ENCODE measurements at places on chromosomes 12 and 14.

DNA sequence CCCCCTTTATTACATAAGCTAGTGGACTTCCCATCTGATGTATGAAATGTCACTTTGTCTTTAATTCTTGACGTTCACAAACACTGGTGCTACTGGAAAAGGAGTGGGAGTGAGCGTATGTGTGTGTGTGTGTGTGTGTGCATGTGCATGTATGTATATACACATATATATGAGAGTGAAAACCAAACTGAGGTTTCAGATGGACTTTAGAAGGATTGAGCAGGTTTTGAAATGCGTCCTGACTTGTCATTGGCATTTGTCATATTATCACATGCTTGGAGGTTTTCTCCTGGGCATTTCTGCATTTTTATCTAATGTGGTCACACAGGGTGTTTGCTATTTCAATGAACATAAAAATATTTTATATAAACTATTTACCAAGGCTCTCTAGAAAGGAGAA is 1085.9 kb downstream of the BCL11B start:
- DNase-seq: no peak

DNA sequence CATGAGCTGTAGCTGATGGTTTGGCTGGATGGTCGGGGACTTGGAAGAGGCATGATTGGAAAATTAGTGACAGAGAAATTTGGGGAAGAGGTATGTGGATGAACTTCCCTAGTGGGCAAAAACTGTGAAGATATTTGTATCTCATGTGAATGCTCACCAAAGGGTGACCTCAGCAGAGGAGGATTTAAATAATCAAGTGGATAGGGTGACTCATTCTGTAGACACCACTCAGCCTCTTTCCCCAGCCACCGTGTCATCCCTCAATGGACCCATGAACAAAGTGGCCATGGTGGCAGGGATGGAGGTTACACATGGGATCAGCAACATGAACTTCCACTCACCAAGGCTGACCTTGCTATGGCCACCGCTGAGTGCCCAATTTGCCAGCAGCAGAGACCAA is 60.8 kb upstream of the KRAS start:
- DNase-seq: no peak

- DNase-seq: no peak
Measured at GRCh38 chr12:96416033-96416799, 16.0 kb upstream of the CDK17 start.

- peak; percentile 59 for DNase-seq
Measured at GRCh38 chr12:3551386-3551785, 60.4 kb downstream of the PRMT8 start.

DNA sequence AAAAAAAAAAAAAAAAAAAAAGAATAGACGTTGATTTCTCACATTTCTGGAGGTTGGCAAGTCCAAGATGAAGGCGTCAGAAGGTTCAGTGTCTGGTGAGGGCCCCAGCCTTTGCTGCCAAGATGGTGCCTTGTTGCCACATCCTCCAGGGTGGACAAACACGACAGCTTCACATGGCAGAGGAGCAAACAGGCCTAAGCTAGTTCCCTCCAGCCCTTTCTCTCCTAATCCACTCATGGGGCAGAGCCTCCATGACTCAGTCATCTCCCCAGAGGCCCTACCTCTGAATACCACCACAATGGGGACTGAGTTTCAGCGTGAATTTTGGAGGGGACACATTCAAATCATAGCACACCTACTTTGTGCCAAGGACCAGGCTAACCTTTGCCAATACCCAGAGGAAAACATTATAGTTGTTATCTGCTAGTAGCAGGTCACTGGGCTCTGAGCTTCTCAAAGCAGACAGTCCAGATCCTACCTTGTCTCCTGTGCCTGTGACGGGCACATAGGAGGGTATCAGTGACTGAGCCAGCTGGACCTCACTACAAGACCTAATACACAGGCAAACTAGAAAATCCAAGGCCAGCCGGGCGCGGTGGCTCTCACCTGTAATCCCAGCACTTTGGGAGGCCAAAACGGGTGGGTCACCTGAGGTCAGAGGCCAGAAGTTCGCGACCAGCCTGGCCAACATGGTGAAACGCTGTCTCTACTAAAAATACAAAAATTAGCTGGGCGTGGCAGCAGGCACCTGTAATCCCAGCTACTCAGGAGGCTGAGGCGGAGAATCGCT is 10.5 kb upstream of the BCL11B start:
- DNase-seq: no peak

- DNase-seq: no peak
Measured at GRCh38 chr12:29163146-29163545, 14.1 kb downstream of the FAR2 start.

- DNase-seq: no peak
Measured at GRCh38 chr12:69008520-69008919, 75.5 kb upstream of the CPM start.

- no peak for DNase-seq
Measured at GRCh38 chr12:92844151-92844763, 84.8 kb downstream of the EEA1 start.

DNA sequence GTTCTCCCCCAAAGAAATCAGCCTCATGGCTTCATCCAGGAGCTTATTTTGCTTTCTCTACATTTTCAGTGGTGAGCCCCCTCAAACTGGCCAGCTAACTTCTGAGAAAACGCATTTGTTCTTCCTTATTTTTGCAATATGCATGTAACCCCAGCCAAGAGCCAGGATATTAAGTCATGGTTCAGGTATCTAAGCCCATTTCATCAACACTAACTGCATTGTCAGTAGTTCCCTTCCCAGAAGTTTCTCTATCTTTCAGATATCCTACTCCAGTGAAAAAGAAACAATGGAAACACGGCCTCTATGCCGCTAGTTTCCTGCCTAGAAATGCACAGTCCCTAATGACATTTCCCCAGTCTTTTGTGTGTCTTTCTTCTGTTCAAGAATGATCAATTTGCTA is 102.8 kb upstream of the RASSF8 start:
- no peak for DNase-seq

DNA sequence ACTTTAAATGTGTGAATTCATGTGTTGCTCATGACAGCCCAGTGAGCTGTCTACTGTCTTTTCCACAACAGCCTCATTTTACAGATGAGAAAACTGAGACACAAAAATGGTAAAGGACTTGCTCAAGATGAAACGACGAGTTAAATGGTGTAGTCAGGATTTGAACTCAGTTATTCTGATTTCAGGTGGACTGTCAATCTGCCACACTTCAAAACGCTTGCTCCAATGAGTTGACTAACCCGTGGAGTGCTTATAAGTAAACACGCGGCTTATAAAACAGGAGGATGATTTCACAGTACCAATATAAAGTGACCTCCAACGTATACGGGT is 652 bp upstream of the POLE2 start:
- DNase-seq: no peak

- DNase-seq: no peak
Measured at GRCh38 chr12:64694130-64695040, 64.8 kb downstream of the GNS start.

DNA sequence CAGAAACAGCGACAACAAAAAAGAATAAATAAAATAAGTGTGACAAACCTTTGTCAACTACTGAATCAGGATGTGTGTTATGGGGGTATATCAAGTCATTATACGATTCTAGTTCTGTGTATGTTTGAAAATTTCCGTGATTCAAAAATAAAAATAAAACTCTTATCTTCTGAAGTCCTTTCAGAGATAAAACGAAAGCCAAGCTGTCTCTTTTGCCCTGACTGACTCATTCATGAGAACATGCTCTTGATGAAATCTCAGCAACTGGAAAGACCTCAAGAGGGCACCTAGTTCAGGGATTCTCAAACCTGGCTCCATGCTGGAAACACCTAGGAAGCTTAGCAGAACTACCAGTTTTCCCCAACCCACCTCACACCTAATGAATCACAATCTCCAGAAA is 9.2 kb downstream of the FOXN3 start:
- DNase-seq: no peak

DNA sequence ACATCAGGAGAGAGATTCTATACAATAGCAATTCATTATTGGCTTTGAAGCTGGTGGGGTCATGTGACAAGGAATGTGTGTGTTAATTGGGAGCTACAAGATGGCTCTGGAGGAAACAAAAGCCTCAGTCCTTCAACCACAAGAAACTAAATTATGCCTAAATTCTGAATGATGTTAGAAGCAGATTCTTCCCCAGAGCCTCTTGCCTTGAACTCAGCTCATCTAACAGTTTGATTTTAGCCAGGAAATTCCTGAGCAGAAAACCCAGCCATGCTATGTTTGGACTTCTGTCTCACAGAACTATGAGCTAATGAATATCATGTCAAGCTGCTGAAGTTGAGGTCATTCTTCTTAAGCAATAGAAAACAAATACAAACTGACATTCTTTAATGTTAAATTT is 274.7 kb downstream of the SLC6A15 start:
- no peak for DNase-seq

- peak; percentile 17 for DNase-seq
Measured at GRCh38 chr14:97077253-97077653, 280.1 kb downstream of the VRK1 start.

GRCh38 chr14:51507906-51508511 is 143.7 kb upstream of the FRMD6 start:
- peak; percentile 56 for DNase-seq

DNA sequence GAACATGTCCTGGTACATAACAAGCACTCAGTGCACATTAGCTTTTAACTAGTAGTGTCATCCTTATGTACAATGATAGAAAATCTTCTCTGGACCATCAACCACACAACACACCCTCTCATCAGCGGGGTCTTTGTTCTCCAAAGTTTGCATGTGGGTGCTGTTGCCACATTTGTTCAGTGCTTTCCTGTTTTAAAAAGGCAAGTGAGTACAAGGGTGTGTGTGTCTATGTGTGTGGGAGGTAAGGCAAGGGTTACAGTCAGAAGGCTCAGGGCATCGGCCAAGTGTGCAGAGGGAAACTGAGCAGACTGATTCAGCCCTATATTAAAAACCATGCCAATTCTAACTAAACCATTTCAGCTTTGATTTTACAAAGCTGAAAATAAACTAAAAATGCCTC is 17.9 kb downstream of the KRT76 start:
- no peak for DNase-seq

DNA sequence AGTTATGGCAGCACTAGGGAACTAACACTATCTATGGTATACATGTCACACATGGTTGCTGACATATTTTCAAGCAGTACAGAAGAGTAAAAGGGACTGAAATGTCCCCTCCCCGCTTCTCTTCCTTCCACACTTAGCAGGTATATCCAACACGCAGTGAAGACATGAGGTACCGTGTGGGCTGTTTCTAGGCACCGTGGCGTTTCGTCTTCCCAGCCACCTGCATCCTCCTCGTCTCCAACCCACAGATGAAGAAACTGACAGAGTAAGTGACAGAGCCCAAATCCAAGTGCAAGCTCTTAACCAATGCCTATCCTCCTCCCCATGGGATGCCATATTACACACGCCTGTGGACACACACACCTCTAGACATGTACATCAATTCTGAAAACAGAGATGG is 32.4 kb downstream of the SLC8B1 start:
- no peak for DNase-seq

DNA sequence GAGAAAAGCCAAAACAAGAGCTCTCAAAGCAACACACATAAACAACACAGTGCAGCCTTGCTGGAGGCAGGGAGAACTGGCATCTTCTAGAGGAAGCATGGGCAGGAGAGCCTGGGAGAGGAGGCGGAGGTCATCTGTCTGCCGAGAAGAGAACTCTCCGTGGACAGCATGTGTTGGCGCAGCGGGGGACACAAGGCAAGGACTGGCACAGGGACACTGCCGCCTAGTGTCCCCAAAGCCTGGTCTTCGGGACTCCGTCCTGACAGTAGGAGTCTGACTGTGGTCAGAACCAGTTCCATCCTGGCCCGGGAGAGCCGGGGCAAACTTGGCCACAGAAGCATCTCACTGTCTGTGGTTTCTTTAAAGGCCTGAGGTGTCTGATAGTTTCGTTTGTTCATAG is 47.3 kb downstream of the KCNA1 start:
- DNase-seq: no peak

DNA sequence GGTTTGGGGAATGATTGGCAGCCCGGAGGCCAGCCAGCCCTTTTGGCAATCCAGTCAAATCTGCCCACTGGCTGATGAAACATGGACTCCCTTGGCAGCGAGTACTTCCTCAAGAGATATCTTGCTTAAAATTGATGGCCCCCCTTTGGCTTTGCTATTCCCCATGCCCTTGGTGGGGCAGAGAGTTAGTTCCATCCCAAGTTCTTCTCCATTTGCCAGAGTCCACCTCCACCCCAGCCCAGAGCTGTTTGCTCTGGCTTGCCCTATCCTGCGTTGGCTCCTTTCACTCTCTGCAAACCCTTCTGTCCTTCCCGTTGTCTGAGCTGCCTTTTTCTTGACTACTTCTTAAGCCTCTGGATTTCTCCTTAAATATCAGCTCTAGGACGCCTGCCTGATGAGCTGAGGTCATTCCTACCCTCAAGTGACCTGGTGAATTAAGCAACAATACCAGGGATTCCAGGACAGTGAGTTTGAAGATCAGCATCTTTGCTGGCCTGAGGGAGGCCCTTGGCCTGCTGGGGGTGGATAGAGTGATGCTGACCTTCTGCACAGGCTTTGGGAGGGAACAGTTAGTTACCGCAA is 212.0 kb downstream of the CACNA1C start:
- DNase-seq: no peak

DNA sequence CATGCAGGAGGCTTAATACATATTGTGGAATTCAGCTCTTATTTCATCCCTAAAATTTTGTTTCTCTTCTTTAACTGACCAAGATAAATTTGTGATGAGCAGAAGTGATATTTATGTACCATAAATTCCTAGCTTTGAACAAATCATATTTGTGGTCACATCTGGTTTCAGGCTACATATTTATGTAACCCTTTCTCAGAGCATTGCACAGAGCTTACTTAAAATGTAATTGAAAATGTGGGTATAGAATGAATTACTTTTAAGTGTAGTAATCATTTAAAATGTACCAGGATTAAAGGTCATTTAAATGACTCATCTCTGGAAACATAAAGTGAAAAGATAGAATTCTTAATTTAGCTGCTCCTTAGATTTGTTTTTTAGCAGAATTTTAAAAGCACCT is 129.9 kb upstream of the FRMD6 start:
- DNase-seq: no peak

GRCh38 chr12:94263011-94263811 is 114.8 kb downstream of the PLXNC1 start:
- no peak for DNase-seq

GRCh38 chr14:74685921-74686678 is 26.8 kb downstream of the AREL1 start:
- DNase-seq: no peak

- DNase-seq: no peak
Measured at GRCh38 chr12:101686176-101686575, 11.3 kb upstream of the CHPT1 start.

DNA sequence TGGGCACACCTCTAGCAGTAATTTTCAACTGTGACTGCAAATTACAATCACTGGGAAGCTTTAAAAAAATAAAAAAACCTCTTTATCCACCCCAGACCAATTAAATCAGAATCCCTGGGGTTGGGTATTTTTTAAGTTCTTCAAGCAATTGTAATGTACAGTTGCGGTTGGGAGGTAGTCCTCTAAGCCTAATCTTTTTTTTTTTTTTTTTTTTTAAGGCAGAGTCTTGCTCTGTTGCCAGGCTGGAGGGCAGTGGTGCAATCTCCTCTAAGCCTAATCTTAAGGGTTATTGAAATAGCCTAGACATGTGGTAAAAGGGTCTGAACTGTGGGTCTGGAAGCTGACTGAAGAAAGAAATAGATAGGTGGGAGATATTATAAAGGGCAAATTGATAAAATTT is 230.5 kb downstream of the AKAP6 start:
- no peak for DNase-seq
